ENCODE measurements at places on chromosomes 5 and 9.

GRCh38 chr9:82949203-82949602 is 113.7 kb downstream of the RASEF start:
- DNase-seq = no peak

DNA sequence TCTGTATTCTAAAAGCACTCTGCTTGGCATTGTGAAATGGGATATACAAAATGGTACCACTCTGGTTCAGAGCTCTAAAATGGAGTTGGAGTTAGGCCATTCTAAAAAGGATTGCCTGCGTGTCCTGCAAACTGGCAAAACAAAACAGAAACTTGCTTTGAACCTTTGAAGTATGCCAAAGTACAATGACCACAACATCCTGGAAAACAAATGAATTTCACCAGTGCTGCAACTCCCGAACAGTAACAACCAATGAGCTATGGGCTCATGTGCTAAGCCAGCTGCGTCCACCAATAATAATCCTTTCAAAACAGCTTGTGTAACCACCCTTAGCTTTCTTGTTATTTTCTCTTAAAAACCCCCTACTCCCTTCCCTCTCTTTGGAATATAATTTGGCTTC is 88.4 kb upstream of the CXCL14 start:
- no peak for DNase-seq

- no peak for DNase-seq
Measured at GRCh38 chr5:148177207-148177606, 8.9 kb downstream of the SPINK14 start.

DNA sequence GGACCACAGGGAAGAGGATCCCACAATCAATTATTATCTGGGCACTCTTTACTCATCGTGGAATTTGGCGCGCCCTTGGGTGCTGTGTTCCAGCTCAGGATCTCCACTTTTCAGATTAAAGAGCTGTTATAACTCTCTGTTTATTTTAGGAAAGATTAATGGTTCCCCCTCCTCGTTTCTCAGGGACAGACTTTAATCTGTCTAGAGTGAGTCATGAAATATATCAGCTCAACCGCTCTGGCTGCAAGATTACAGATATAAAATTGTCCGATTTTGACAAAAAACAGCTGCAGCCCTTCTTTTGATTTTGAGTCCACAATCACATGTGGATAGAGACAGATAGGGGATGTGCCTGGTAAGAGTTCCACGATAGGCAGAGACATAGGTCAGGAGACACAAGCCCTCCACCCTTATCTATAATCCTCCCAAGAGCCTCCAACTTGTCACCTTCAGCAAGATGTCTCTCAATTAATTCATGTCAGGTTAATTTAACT is 77.6 kb upstream of the ANKRD55 start:
- no peak for DNase-seq

DNA sequence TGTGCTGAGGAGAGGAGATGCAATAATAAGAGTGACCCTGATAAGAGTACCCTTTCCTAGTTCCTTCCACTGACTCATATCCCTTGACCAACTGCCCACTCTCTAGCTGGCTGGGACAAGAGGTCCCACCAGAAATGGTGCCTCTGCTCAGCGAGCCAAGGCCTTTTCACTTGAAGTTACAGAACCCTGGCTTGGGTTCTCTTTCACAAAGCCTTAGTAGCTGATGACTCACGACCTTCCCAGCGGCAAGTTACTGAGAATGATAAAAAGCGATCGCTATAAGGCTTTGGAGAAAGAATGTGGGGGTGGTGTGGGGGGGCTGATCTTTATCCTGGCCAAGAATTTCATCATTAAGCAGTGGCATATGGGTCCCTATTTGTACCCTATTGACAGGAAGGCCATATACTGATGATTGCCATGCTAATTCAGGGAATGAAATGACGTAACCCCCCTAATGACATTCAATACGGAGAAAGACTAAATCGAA is 90.3 kb downstream of the FBXO38 start:
- no peak for DNase-seq

DNA sequence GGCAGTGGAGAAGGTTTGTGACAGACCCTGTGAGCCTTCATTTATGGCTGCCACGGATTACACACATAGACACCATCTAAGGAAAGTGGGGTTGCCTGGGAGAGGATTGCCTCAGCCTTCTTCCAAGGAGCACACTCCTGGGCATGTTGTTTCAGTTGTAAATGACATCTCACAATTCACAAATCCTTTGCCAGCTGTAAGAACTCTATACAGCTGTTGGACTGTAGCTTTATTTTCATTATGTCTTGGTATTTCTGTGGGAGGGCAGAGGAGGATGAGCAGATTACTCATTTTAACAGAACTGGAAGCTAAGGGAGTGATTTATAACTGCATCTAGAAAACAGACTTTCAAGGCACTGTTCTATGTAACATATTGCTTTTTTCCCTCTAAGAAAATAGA is 25.6 kb downstream of the MELK start:
- no peak for DNase-seq

DNA sequence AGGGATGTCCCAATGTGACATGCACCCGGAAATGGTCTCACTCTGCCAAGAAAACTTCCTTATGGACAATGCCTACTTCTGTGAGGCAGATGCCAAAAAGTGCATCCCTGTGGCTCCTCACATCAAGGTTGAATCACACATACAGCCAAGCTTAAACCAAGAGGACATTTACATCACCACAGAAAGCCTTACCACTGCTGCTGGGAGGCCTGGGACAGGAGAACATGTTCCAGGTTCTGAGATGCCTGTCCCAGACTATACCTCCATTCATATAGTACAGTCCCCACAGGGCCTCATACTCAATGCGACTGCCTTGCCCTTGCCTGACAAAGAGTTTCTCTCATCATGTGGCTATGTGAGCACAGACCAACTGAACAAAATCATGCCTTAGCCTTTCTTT is 37.6 kb upstream of the CCDC152 start:
- DNase-seq = no peak

DNA sequence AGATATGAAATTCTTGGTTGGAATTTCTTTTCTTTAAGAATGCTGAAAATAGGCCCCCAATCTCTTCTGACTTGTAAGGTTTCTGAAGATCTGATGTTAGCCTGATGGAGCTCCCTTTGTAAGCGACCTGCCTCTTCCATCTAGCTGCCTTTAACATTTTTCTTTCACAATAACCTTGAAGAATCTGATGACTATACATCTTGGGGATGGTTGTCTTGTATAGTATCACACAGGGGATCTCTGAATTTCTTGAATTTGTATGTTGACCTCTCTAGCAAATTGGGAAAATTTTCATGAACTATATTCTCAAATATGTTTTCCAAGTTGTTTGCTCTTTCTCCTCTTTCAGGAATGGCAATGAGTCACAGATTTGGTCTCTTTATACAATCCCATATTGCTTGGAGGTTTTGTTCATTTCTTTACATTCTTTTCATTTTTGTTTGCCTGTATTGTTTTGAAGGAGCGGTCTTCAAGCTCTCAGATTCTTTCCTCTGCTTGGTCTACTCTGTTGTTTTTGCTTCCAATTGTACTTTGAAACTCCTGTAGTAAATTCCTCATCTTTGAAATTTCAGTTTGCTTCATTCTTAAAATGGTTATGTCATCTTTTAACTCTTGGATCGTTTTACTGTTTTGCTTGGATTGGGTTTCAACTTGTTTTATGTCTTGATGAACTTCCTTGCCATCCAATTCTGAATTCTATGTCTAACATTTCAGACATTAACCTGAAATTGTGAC is 245.2 kb upstream of the TARS1 start:
- no peak for DNase-seq

DNA sequence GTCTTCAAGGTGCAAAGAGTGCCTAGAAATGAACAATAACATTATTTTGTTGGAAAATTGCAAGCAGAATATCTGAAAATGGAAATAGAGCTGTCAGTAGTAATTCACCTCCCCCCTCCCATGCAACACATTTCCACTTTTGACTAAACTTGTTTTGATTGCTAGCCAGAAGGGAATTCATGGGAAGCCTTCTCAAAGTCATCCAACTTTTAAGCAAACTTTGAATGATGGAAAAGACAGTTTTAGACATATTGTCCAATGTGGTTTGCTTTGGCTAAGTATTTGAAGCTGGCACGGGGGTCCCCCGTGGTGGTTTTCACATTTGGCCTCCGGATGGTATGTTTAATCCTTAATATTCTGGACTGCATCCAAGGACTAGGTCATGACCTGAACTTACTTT is 7.5 kb downstream of the NR2F1 start:
- no peak for DNase-seq

Data from activated CD8-positive, alpha-beta memory T cell treated with anti-CD3 and anti-CD28 coated beads for 48 hours (primary cell).